ENCODE measurements at places on chromosomes 12 and 14.

GRCh38 chr12:114506651-114507050 is 100.7 kb upstream of the TBX5 start:
- no peaks in the 10 kb centered on the region for H3K27me3 ChIP-seq
- no peak overlapping the region for H3K4me3 ChIP-seq
- no peak for DNase-seq

DNA sequence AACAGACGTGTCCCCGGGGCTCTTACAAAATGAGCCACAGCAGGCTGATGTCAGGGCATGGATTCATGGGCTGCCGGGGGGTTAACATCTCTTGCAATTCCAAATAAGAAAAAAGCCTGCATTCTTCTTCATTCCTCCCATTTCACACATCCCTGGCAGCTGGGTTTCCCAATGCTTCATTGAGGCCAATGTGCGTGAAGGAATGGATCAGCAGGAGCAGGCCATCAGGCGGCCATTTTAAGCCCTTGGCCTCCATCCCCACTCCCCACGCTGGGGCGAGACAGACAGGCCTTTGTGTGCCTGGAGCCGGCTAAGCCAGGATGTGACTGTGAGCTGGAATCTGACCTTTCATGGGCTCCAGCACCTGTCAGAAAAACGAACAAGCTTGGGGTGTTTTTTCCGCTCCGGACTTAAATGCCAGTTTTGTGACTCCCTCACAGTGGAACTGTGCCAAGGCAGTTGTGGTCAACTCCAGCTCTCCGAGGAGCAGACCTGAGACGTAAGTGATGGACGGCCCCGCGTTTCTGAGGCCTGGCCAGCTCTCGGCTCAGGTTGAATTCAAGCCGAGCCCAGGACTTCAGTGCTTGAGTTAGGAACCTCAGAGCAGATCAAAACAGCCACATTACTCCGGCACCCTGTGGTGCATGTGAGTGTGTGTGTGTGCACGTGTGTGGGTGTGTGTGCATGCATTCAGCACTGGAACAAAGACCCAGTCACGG is 133.1 kb downstream of the TMEM30B start:
- no peak overlapping the region for H3K27ac ChIP-seq
- H3K36me3 ChIP-seq, result no peaks in the 10 kb centered on the region
- DNase-seq, result no peak
- H3K27me3 ChIP-seq, result no peaks in the 10 kb centered on the region
- H3K4me1 ChIP-seq, result no peaks in the 10 kb centered on the region

DNA sequence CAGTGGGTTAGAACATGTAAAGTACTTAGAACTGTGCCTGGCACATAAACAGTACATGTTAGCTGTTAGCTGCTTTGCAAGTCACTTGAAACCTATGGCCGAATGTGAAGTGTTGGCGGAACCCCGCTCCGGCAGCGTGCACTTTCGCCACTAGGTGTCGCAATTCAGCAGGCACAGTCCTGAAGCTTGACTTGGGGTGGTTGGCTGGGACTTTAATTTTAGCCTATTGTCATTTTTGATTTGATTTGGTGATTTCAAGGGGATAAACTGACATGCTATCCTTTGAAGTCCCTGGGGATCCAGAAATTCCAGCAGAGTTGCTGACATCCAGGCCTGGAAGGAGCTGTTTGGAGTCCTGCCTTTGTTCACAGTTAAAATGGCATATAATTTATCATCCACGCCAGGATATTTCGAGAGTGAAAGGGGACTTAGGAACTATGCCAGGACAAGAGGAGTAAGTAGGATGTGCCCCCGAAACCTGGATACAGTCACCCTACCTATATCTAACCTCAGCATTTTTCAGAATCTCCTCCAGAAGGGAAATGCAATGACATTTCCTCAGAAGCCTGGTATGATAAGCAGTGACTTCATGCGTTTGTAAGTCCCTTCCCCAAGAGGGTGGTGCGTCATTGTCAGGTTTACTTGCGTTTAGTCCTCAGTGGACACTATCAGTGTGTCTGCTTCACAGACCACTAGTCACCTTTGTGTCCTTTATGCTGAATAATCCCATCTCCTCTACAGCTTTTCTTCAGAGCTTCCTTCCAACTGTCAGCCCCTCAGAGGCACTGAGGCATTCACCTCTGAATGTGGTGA is 3.5 kb upstream of the TSPAN9 start:
- DNase-seq, result peak; percentile 83
- H3K4me1 ChIP-seq, result no peaks in the 10 kb centered on the region
- H3K27me3 ChIP-seq, result peaks cover 34% of the 10 kb centered on the region
- H3K27ac ChIP-seq, result no peak overlapping the region

DNA sequence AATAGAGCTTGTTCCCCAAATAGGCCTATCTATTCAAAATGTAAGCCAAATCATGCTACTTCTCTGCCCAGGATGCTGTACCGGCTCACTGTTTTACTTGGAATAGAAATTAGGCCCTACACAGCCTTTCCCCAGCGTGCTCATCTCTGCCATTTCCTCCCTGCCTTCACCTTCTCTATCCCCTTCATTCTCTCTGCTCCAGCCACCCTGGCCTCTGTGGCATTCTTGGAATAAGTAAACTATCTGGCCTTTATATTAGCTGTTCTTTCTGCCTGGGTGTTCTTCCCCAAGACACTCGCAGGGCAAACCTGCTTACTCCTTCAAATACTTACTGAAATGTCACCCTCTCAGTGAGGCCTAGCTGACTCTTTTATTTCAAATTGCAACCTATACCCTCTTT is 30.9 kb upstream of the DYRK2 start:
- H3K4me1 ChIP-seq, result no peaks in the 10 kb centered on the region
- DNase-seq, result no peak
- H3K4me3 ChIP-seq, result no peak overlapping the region
- no peaks in the 10 kb centered on the region for H3K36me3 ChIP-seq
- no peaks in the 10 kb centered on the region for H3K27me3 ChIP-seq
- no peak overlapping the region for H3K27ac ChIP-seq

GRCh38 chr12:13229504-13229903 is 33.0 kb downstream of the EMP1 start:
- no peaks in the 10 kb centered on the region for H3K4me1 ChIP-seq
- no peaks in the 10 kb centered on the region for H3K36me3 ChIP-seq
- H3K4me3 ChIP-seq, result no peak overlapping the region

DNA sequence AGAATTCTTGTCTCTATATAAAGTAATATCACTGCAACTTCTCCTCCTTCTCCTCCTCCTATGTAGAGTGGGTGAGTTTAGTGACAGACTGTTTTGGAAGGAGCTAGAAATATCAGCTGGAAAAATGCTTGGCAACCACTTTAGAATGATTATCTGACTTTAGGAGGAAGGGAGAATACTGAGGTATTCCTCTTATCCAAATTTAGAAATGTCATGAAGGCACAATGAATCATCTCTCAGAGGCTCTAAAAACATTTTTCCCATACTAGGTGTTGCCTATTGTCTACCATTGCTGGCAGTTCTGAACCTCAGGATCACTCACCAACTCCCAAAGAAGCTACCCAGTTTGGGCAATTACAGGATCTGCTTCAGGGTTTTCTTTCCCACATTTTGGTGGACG is 306.6 kb upstream of the ATP2B1 start:
- H3K36me3 ChIP-seq, result no peaks in the 10 kb centered on the region
- H3K27ac ChIP-seq, result no peak overlapping the region
- H3K4me1 ChIP-seq, result no peaks in the 10 kb centered on the region
- H3K27me3 ChIP-seq, result no peaks in the 10 kb centered on the region
- H3K4me3 ChIP-seq, result no peak overlapping the region

- DNase-seq, result no peak
- no peak overlapping the region for H3K27ac ChIP-seq
- H3K36me3 ChIP-seq, result no peaks in the 10 kb centered on the region
- H3K4me3 ChIP-seq, result no peak overlapping the region
Measured at GRCh38 chr12:43370263-43370662, 181.7 kb downstream of the ADAMTS20 start.

GRCh38 chr12:131365821-131366260 is 345.0 kb upstream of the SFSWAP start:
- no peaks in the 10 kb centered on the region for H3K4me1 ChIP-seq
- no peaks in the 10 kb centered on the region for H3K27me3 ChIP-seq
- DNase-seq, result no peak
- no peak overlapping the region for H3K27ac ChIP-seq
- no peaks in the 10 kb centered on the region for H3K36me3 ChIP-seq

DNA sequence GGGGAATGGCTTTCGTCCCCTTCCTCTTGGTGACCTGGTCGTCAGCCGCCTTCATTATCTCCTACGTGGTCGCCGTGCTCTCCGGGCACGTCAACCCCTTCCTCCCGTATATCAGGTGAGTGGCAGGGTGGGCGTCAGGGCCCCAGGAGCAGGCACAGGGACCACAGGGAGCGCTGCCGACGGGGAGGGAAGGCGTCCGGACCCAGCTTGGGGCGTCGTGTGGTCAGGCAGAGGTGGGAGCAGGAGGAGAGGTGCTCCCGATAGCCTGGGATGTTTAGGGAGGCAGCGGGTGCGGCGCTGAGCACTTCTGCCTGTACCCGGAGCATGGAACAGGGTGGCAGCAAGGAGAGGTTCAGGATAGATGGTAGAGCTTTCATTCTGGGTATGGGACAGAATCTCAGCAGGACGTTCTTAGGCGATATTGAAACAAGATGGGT is 444 bp downstream of the DRAM1 start:
- DNase-seq, result no peak
- H3K36me3 ChIP-seq, result no peaks in the 10 kb centered on the region
- peak overlapping the region; percentile 99 for H3K4me3 ChIP-seq
- no peaks in the 10 kb centered on the region for H3K27me3 ChIP-seq

- H3K27me3 ChIP-seq, result no peaks in the 10 kb centered on the region
- H3K36me3 ChIP-seq, result no peaks in the 10 kb centered on the region
- no peak overlapping the region for H3K27ac ChIP-seq
- no peak for DNase-seq
Measured at GRCh38 chr14:99560922-99561683, 42.9 kb downstream of the CCDC85C start.

GRCh38 chr12:96108321-96108720 is 72.9 kb upstream of the LTA4H start:
- DNase-seq, result no peak
- no peaks in the 10 kb centered on the region for H3K27me3 ChIP-seq
- no peaks in the 10 kb centered on the region for H3K4me1 ChIP-seq
- H3K4me3 ChIP-seq, result no peak overlapping the region

DNA sequence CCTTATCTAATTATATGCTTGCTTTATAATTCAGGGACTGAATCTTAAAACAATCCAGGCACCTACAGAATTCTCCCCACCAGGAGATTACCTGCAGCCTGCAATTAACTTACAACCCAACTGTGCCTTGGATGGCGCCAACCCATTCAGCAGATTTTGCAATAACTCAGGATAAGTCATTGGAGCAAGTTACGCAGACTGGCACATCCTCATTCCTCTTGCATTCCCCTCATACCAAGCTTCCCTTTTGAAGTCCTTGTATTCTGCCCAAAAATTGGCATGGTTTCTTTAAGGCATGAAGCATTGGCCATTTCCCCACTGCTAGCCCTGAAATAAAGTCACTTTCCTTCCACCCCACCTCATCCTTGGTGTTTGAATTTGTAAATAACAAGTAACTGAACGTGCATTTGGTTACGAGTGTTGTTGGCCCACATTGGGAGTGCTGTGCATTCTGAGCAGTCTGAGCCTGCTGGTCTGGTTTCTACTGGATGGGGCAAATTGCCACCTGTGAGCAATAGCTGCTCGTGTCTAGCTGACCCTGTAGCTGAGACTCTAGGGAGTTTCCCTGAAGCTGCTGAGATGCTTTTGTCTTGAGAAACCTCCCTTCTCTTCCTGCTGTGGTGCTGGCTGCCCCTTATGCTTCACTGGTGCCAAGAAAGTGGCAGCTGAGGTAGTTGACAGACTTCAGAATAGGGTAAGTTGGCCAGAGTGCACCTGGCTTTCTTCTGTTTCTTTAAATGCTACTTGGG is 99.2 kb upstream of the SCAF11 start:
- DNase-seq, result peak; percentile 69
- H3K36me3 ChIP-seq, result no peaks in the 10 kb centered on the region
- peak overlapping the region; percentile 9 for H3K27ac ChIP-seq
- no peak overlapping the region for H3K4me3 ChIP-seq
- H3K4me1 ChIP-seq, result no peaks in the 10 kb centered on the region

GRCh38 chr12:73106296-73106695 is 834.1 kb downstream of the TRHDE start:
- no peak overlapping the region for H3K27ac ChIP-seq
- DNase-seq, result no peak
- H3K4me3 ChIP-seq, result no peak overlapping the region
- H3K27me3 ChIP-seq, result no peaks in the 10 kb centered on the region
- H3K36me3 ChIP-seq, result no peaks in the 10 kb centered on the region
- no peaks in the 10 kb centered on the region for H3K4me1 ChIP-seq

DNA sequence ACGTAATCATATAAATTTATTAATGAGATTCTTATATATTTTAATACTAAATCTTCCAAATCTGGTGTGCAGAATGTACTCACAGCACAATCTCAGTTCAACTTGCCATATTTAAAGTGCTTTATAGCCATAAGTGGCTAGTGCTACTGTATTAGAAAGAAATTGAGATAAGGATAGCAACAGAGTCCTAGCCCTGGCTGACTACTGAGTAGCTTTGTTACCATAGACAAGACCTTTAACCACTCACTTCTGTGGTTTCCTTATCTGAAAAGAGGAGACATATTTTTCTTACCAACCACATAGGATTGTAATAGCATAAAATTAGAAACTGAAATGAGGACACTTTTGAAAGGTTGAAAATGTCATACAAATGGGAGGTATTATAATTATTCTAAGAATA is 2.0 kb upstream of the CHURC1 start:
- peaks cover 10% of the 10 kb centered on the region for H3K4me1 ChIP-seq
- no peaks in the 10 kb centered on the region for H3K36me3 ChIP-seq
- DNase-seq, result peak; percentile 40

- H3K36me3 ChIP-seq, result no peaks in the 10 kb centered on the region
- H3K4me3 ChIP-seq, result no peak overlapping the region
- no peaks in the 10 kb centered on the region for H3K27me3 ChIP-seq
- no peak for DNase-seq
- H3K27ac ChIP-seq, result no peak overlapping the region
Measured at GRCh38 chr14:30417999-30418398, 141.0 kb upstream of the G2E3 start.

- no peaks in the 10 kb centered on the region for H3K36me3 ChIP-seq
- no peak for DNase-seq
- H3K27ac ChIP-seq, result no peak overlapping the region
- no peaks in the 10 kb centered on the region for H3K4me1 ChIP-seq
- no peak overlapping the region for H3K4me3 ChIP-seq
Measured at GRCh38 chr14:49512147-49512551, 74.0 kb downstream of the RPS29 start.

DNA sequence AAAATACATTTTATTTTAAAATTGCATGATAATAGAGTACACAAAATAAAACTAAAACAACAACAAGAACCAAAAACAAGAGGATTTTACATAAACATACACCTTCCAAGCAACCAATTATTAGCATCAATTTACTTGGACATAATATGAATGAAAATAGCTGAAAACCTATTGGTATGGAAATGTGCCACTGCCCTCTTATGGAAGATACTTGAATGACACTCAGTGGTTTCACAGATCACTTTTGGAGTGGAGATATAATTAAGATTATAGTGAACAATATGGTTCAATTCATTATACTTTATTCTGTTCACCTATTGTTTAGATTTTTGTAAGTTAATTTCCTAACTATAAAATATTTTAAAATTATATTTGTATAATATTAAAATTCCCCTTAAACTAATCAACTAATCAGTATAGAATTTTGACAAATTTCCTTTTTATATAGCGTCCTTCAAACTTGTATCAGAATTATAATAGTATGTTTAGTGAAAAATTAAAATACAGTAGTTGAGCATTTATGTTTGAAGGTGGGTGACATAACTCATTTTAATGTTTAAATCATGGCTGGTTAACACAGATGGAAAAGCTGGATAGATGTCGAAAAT is 70.1 kb downstream of the SLC6A15 start:
- H3K27me3 ChIP-seq, result no peaks in the 10 kb centered on the region
- no peak overlapping the region for H3K27ac ChIP-seq
- no peaks in the 10 kb centered on the region for H3K4me1 ChIP-seq
- no peaks in the 10 kb centered on the region for H3K36me3 ChIP-seq
- DNase-seq, result peak; percentile 53
- H3K4me3 ChIP-seq, result no peak overlapping the region
